Pons (tissue), 1 donor: ENCODE measurements at places on chromosomes 12 and 14.

GRCh38 chr12:57149245-57149900 is 2.0 kb upstream of the LRP1-AS start:
- no peak for DNase-seq

DNA sequence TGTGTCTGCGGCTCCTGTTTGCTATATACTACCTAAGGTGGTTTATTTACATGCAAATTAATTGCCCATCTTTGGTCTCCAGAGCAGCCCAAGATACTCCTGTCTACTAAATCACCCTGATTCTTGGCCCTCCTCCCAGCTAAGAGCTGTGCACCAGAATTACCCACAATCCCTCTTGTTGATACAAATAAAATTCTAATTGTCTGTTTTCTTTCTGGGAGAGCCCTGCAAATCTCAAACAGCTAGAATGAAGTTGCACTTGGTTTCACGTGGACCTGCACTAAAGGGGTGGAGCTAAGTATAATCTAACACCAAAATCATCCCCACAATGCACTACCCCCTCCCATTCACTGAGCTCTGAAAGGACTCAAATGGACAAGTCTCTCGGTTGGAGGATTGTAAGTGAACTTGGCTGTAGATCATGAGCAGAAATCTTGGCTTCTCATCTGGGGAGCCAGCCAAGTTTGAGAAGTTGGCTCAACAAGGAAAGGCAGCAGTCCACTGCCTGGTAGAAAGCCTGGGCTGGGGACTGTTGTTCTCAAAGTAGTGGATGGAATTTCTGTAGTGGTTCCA is 6.6 kb downstream of the MAX start:
- DNase-seq: peak; percentile 87

DNA sequence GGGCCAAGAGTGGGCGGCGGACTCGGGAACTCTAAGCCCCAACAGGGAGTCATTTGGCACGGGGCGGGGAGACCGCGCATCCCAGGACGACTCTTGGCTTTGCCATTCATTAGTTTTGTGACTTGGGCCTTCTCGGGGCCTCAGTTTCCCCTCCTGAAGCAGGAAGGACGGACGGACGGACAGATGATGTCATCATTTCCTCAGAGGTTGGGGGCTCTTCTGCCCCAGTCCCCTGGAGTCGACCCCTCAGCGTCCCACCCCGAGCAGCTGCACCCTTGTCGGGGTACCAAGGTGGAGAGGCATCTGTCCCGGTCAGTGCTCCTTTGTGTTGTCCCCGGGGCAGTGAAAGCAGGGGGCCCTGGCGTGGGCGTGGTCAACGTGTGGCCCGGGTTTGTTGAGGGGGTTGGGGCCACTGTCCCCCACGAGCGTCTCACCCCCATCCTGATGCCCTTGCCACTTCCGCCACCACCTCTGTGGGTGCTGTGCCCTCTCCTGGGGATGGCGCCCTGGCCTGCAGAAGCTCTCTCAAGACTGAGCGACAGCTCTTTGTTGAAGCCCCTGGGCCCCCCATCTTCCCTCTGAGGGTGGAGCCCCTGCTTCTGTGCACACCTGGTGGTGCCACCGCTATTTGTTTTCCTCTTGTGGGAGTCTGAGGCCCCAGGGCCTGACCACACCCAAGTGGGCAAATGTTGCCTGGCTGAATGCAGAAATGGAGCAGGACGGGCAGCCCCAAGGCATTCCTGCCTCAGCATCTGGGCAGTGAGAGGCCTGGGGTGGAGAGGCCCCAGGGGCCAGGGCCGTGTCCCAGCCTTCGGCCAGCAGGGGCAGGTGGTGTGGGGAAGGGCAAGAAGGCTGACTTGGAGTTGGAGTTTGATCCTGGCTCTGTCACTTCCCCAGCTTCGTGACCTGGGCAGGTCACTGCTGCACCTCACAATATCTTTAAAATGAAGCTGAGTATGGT is 896 bp downstream of the HHIPL1 start:
- no peak for DNase-seq

GRCh38 chr12:101116911-101117310 is 93.1 kb downstream of the SLC5A8 start:
- no peak for DNase-seq

GRCh38 chr14:89288114-89288513 is 128.9 kb downstream of the FOXN3 start:
- DNase-seq: no peak

DNA sequence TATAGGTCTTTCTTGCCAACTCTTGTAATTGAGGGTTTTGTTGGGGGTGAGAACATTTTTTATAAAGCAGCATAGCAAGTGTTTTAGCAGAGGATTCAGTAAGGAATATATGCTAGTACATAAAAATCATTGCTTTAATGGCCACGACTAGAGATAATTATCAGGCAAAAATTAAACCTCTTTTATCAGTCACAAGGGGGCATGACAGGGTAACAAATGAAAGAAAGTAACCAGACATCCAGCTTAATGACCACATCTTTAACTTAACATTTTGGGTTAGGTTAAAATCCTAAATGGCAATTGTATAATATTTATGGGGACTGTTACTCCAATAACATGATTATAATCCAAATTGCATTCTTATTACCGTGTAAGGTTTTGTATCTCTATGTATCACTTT is 119.6 kb downstream of the LRRIQ1 start:
- peak; percentile 15 for DNase-seq

DNA sequence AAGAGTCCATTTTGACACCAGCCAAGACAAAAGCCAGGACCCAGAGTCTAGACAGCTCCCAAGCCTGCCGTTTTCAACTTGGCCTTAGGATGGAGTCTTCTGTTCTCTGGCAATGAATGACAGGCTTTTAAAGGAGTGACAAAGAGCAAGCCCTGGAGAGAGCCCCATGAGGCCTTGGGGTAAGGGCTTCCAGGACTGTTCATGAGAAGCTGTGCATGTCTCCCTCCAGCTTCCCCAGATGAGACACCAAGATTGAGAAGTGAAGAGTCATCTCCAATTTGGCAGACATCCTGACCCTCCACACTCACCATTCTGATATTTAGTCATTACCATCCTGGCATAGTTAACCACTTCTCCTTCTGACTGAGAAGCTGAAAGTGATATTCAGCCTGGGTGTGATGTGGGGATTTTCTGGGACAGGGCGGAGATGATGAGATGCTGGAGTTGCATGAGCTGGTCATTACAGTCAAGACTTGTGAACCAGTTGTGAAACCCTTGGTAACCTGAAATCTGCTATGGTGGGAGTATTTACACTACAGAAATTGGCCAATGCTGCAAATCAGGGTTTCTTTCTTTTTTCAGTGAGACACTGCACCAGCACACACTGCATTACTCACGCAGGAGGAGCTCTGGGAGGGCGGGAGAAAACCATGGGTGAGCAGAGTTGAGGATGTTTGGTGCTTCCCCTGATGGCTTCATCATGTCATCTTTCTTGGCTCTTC is 77.8 kb downstream of the VCPKMT start:
- DNase-seq: peak; percentile 71

DNA sequence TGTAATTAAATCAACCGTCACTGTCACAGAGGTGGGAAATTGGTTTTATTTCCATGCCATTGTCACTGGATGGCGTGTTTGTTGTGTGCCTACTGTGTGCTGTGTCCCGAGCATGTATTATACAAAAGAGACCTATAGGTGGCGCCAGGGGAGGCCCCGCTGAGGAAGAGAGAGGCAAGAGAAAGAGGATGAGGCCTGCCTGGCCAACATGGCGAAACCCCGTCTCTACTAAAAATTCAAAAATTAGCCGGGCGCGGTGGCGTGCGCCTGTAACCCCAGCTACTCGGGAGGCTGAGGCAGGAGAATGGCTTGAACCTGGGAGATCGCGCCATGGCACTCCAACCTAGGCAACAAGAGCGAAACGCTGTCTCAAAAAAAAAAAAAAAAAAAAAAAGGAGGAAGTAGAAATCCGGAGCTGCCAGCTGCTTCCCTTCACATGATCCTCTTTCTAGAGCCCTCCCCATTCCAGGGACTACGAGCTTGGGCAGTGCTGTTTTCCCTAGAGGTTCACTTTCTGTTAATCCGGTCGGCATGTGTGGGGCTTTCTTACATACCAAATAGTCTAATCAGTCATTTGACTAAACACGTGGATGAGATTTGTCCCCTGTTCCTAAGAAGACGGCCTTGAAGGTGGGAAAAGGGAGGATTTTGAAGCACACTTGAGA is 6.4 kb upstream of the CCDC175 start:
- peak; percentile 42 for DNase-seq

DNA sequence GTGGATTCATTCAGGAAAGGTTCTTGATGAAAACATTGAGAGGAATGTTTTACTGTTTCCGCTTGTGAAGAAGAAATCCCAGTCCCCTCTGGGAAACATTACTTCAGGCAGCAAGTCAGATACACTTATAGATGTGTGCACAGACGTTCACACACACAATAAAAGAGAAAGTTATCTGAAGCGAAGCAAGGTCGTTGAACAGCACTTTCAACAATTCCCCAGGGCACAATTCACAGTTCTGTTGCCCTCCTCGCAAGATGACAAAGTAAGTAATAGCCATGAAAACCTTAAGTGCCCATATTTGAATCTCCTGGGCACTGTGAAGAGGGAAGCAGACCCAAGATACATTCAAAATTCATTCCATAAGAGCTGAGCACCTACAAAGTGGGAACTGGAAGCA is 156.6 kb upstream of the CAND1 start:
- no peak for DNase-seq

DNA sequence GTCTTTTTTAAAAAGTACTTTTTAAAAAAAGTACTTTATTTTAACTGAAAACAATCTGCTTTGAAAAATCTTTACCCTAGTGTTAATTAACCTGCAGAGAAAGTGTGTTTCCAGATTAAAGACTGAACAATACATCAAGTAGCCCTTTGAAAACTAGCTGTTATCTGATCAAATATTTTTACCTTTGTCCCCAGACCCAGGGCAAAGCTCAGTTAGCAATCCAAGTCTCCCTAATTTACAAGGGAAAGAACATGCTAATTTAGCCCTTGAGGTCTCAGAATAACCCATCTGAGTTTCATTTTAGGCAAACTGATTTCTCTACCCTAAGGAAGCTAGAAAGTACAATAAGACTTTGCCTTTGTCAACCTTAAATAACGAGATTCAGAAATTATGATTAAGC is 91.2 kb downstream of the PPM1H start:
- DNase-seq: no peak

GRCh38 chr12:14284184-14284722 is 81.2 kb upstream of the ATF7IP start:
- no peak for DNase-seq

- DNase-seq: no peak
Measured at GRCh38 chr12:131828671-131829355, 620 bp downstream of the MMP17 start.

DNA sequence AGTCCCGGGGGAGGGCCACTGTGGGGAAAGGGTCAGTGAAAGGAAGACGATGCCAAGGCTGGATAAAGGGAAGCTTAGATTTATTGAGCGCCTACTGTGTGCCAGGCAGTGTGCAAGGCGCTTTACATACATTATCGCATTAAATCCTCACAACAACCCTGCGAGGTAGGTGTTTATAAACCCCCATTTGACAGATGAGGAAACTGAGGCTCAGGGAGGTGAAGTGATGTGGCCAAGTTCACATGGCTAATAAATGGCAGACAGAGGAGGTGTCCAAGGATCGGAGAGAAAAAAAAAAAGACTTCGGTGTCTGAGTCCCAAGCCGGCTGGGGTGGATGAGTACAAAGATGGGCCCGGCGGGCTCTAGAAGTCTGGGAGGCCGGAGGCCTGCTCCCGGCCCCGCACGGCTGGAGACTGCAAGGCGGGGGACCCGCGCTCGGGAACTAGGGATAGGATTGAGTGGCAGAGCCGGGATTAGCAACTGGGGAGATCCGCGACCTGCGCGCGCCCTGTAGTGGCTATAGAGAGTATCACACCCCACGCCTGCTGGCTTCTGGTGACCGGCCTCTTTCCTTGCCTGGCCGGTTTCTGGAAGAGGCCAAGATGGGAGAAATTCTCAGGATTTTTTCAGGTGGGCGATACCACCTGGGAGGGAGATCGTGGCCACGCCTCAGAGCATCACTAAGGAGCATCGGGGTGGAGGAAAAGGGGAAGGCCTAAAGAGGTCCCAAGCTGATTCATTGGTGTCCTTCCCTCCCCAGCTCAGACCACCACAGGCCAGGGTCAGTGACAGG is 3.9 kb downstream of the DDN start:
- DNase-seq: peak; percentile 52

DNA sequence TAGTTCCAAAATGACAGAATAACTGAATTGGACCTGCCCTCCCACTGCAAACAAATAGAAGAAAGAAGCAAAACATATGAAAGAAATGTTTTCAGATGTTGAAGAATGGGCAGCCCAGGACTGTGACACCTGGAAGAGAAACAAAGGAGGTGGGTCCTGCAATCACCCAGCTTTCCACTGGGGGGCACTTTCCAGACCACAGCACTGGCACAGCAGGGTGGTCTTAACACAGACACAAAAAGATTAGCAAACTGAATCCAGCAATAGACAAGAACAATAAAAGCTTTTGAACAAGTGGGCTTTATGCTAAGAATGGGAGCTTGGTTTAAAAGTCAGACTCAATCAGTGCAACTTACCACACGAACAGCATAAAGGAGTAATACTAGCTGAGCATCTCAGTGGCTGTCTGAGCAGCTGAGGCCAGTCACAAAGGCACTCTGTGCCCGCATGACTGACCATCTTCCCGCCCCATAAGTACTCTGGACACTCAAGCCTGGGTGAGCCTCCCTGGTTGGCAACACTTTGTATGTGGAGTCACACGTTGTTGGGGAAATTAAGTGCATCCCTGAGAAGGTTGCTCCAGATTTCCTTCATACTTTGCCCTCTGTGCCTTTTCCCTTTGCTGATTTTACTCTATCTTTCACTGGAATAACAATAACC is 27.7 kb downstream of the JKAMP start:
- DNase-seq: no peak

- DNase-seq: no peak
Measured at GRCh38 chr14:100532906-100533655, 54.1 kb downstream of the BEGAIN start.

DNA sequence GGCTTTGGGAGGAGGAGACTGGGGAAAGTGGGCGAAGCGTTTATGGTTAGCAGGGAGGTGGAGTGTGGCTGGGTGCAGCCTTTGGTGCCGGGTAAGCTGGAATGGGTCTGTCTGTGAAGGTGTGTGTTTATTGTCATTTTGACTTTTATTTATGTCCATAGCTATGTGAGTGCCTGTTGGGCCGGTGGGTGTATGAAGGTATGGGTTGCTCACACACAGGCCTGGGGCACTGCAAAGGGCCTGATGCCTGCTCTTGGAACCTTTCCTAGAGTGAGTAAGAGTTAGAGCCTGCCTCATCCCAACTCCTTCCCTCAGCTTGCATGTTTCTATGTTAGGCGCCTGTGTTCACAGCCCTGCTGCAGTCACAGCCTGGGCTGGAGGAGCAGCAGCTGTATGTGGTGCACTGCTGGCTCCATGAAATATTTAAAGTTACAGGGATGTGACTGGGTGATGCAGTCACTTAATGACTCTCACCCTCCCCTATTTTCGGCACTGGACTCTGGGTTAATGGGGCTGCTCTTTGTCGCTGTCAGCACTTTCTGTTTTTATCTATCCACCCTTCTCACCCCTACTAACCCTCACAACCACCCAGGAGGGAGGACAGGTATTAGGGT is 2.6 kb upstream of the PPP1R1A start:
- DNase-seq: no peak

DNA sequence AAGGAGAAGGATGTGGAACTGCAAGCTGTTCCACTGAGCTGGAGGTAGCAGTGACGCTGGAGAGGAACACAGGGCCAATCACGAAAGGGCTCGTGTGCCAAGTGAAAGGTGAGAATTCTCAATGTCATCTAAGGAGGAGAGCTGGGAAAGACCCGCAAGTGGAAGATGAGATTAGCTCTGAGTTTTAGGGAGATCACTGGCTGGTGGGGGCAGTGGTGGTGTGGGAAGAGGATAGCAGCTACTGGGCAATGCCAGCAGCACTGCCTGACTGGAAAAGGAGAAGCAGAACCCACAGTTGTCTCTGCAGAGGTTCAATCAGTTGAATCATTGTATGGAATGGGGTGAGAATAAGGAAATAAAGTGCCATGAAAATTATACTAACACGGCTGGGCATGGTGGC is 27.8 kb downstream of the SLC25A47 start:
- DNase-seq: no peak
